ENCODE measurements at places on chromosomes 5 and 9.
A peak's percentile ranks its signal among the peaks of the same experiment; 100 is the strongest.

DNA sequence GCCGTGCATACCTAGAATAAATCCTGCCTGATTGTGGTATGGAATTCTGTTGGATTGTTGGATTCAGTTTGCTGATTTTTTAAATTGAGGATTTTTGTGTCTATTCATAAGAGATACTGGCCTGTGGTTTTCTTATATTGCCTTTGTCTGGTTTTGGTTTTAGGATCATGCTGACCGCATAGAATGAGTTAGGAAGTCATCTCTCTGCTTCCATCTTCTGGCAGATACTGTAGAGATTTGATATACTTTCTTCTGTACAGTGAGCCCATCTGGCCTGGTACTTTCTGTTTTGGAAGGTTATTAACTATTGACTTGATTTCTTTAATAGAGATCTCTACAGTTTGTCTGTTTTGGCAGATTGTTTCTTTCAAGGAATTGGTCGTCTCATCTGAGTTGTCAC, 14.7 kb downstream of the CEP72 start:
- DNase-seq, result no peak

DNA sequence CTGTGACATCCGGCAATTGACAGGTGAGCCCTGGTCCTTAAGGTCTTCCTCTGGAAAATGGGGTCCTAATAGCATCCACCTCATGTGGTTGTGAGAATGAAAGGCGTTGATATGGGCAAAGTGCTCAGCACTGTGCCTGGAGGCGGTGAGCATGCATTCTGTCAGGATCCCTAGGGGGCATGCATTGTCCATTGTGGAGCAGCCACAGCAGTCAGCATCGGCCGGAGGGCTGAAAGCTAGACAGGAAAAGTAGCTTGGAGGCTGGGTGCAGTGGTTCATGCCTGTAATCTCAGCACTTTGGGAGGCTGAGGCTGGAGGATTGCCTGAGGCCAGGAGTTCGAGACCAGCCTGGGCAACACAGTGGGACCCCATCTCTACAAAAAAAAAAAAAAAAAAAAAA, 122.2 kb downstream of the LHX2 start:
- DNase-seq, result peak; percentile 8

DNA sequence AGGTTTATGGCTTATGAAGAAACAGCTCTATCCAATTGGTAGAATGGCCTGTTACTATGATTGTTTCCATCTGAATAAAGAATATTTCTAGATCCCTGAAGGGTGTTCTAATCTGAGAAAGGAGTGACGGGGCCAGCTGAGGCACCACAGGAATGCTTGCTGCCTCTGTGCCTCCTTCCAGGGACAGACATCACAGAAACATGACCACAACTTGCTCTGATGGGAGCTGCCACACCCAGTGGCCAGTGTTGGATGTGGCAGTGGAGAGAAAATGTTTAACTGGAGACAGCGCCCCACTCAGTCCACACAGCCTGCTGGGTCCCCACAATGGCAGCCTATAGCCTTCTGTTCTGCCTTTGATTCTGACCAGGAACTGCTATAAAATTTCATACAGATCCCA, 38.6 kb upstream of the TESK1 start:
- no peak for DNase-seq

DNA sequence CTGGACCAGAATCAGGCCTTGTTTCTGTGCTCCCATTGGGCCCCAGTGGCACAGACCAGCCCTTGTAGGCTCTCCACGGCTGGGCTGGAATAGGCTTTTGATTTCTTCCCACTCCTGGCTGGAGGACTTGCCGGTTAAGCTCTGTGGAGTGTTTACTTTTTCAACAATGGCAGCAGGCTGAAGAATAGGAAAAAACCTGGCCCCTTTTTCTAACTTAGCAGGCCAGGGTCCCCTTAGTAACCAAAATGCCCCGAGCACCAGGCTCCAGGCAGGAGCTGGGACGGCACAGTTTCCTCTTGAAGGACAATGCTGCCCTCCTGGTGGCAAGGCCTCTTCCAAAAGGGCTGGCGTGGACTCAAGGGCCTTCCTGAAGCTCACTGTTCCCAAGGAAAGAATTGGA, 230.3 kb downstream of the CRB2 start:
- DNase-seq, result no peak

DNA sequence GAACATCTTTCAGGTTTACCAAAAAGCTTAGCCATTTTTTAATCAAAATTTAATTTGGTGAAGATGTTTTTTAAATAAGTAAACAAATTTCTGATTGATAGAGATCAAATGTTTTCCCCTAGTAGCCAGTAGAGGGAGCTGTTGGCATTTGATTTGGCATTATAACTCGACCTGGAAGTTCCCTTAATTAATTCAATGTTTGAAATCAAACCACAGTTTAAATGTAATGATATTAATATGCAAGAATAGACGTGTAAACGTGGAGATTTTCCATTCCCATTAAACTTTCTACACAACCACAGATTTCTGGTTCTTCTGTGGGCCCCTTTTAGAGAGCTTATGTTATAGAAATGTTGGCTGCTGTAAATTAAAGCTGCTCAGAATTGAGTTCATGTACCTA, 148.1 kb upstream of the MPDZ start:
- no peak for DNase-seq

GRCh38 chr5:16883806-16884205, 52.3 kb downstream of the MYO10 start:
- DNase-seq, result no peak

GRCh38 chr5:174715804-174716203, 8.6 kb upstream of the MSX2 start:
- no peak for DNase-seq

- DNase-seq, result no peak
Measured at GRCh38 chr5:12691330-12691729, 787.1 kb upstream of the CTNND2 start.

- no peak for DNase-seq
Measured at GRCh38 chr5:131264451-131265099, 722 bp downstream of the CDC42SE2 start.

DNA sequence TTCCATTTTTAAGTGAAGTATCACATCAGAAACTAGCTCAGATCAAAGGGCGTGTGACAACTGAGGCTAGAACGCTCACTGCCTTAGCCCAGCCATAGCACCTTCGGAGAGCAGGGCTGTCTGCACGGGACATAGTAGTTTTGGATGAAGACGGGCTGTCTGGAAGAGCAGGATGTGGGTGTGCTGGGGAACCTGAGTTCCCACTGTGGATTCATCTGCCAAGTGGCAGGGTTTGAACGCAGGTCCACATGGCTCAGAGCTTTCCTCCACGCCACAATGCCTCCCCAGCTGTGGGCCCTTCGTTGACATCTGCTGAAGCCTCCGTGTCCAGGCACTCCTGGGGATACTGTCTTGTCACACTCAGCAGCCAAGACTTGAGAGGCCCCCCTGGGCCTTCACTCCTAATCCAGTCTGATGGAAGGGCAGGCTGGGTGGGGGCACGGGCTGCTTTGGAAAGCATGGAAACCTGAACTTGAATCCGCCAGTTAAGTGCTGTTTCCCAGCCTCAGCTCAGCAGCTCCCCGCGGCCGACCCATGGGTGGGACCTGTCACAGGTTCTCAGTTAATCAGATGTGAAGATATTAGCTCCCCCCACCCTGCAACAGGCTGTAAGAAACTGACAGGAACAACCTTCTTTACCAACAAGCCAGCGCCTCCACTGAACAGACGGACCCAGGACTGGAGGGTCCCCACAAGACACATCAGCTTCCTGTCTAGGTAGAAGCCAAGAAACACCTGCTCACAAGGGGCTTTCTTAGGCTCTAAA, 228.1 kb downstream of the FANCC start:
- DNase-seq, result no peak

- no peak for DNase-seq
Measured at GRCh38 chr5:129271308-129271707, 176.8 kb downstream of the ISOC1 start.

DNA sequence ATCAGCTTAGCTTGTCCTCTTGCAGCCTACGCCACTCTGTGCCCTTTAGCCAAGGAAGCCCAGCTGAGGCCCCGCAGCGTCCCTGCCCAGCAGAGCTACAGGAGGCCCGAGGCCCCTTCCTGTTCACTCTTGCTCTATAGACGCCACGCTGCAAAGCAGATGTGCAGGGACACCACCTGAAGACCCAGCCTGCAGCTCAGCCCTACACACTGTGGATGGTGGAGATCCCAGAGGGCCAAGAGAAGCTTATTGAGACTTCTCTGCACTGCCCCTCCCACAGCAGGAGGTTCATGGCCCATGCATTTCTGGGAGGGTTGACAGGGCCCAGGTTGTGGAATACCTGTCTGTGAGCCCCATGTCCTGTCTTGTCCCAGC, 33.6 kb downstream of the IRF1 start:
- no peak for DNase-seq

DNA sequence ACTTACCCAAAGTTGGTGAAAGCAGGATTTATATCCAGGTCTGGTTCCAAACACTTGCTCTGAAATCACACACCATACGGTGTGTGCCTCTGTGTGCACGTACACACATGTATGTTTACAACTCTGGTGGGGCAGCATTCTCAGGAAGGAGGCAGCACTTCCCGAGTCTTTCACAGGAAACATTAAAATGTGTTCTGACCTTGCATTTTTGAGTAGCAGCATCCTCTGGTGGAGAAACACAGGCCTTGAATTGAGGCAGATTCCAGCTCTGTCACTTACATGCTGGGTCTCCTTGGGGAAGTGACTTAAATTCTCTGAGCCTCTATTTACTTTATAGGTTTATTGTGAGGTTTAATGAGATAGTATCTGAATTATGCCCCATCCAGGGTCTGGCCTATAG, 126.4 kb downstream of the RGS3 start:
- no peak for DNase-seq

DNA sequence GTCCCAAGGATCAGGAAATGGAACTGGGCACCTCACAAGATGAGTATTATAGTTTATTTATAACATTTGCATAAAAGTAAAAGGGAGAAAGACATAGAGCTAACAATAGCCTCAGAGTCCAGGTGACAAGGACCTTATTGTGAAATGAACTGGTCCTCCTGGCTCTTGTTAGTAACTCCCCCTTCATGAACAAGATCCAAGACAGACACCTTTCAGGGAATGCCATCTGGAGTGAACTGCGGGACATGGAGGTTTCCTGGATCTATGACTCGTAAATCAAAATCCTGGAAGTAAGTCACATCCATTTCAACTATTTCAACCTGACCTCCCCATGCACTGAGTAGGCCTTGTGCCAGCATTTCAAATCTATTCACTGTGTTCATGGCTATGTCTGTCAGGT, 129.5 kb upstream of the GAS1 start:
- DNase-seq, result no peak

DNA sequence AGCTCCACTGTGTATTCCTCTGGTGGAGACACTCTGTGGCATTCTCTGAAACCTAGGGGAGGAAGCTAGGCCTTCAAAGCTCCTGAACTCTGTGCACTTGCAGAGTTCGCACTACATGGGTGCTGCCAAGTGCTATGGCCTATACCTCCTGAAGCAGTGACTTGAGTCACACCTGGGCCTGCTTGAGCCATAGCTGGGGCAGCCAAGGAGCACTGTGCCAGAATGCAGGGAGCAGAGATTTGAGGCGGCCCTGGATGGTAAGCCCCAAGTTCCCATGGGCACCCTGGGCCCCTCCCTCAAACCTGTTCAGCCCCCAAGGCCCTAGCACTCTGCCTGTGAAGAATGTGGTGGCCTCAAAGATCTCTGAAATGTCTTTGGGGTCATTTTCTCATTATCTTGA, 212.9 kb downstream of the SPATA31A6 start:
- DNase-seq, result no peak

DNA sequence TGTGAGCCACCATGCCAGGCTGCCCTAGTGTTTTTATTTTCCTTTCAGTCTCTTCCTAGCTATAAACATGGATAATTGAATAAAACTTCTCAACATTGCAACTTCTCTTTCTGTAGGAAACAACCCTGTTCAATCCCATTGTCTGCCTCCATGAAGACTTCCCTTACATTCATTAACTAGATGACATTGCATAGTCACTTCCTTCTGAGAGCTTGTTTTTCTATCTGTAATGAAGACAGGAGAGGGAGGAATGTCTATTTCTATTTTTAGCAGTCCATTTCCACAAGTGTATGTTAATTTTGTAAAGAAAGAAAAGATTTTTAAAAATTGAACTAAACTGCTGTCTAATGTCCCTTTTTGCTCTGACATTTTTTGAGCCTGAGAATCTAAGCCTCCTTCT, 55.6 kb upstream of the MELK start:
- DNase-seq, result no peak

DNA sequence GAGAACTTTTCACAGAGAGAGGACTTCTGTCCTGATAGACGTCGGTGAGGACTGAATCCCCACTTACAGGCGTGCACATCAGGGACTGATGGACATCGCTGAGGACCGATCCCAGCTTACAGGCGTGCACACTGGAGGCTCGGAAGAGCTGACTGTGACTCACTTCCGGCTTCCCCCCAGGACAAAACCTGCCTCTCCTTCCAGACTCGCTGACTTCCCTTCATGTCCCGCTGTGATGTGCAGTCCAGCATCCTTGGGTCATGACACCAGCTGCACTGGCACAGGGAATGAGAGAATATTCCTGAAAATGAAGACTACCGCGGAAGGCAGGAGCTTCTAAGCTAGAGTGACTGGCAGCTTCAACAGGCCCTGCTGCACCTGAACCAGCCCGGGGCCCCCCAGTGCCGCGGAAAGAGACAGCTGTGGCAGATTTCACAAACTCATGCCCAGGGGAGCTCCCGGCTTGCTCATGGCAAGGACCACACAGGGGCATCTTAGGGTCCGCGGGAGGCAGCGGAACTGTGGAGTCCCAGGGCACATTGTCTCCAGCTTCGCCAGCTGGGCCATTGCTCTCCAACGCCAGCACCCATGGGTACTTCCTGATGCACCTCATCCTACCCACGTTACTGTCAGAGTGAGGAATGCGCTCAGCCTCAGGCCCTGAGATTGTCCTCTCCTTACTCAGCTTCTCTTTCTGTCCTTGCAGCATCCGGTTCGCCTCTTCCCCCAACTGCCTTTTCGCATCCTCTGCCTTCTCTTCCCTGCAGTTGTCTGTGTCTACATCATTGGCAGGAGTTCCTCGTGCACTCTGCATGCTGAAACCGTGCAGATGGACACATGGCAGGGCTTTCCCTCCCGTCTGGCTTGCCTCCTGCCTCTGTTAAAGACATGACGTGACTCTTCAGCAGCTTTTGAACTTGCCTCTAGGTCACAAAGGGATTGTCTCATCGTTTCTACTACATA, 29.5 kb downstream of the SURF6 start:
- DNase-seq, result no peak
